ENCODE measurements at places on chromosomes 4 and X.

GRCh38 chr4:95124906-95125504 lies 367.2 kb downstream of the BMPR1B start:
- DNase-seq, result no peak

DNA sequence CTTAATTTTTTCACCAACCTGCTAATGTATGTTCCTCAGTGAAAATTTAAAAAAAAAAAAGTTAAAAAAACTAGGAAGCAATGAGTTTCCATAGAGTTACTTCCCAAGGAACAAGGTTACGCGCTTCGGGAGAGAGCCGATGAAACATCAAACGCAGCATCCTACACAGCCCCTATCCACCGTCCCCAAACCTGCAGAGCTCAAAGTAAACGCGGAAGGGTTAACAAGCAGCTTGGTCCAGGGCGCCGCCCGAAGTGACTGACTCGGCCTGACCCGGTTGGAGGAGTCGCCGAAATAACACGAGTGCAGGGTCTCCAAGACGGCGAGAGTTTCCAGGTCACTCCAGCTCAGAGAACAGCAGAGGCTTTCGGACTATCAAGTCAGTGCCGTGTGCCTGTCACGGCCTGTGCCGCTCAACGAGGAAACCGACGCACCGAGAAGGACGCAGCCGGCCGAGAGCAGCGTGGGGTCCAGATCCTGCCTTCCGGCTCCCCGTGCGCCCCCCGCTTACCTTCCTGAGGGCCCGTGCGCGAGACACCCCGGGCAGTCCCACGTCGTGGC lies 512 bp downstream of the NOP14 start:
- DNase-seq, result no peak

- no peak for DNase-seq
Observed at GRCh38 chr4:5019274-5019673, at the start of gene CYTL1. CYTL1 (minus strand) TSS chr4:5019458; CDS start chr4:5019445, 13 bp downstream.

DNA sequence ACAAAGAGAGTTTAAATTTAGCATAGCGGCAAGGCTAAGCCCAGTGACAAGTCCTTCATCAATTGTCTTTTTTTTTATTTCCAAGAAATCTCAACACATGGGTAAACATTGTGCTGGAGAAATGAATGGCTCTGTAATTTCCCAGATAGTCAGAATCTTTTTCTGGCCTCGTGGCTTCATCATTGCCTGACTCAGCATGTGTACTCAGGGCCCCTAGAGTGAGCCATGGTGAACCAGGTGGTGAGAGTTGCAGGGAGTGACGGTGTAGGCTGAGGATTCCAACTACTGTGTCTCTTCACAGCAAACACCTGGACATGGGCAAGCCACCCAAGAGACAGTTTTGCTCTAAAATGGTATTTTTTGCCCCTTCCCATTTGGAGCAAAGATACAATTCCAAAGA lies 43.1 kb upstream of the UCP1 start:
- no peak for DNase-seq

DNA sequence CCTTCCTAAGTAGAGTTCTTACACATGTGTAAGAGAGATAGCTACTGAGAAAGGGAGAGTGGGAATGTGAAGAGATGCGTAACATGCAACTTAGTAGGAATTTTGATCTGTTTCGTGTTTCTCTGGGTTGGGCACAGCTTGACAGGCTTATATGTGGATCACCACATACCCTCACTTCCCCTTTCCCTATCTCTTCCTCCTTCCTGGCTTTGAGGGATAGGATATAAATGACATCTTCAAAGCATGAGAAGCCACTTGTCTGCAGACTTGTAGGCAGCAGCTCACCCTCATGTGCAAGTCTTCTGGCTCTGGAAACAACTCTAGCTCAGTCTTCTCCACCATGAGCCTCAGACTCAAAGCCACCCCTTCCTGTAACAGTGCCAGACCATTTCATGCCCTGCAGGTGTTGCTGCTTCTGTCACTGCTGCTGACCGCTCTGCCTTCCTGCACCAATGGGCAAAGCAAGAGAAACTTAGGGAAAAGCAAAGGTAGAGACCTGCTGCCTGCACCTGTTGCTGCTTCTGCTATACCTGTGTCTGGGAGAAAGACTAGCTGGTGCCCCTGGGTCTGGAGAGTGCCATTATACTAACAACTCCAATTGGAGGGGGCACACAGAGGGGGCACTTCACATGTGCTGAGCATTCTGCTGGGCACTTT lies 5.4 kb upstream of the PF4V1 start:
- DNase-seq, result no peak

DNA sequence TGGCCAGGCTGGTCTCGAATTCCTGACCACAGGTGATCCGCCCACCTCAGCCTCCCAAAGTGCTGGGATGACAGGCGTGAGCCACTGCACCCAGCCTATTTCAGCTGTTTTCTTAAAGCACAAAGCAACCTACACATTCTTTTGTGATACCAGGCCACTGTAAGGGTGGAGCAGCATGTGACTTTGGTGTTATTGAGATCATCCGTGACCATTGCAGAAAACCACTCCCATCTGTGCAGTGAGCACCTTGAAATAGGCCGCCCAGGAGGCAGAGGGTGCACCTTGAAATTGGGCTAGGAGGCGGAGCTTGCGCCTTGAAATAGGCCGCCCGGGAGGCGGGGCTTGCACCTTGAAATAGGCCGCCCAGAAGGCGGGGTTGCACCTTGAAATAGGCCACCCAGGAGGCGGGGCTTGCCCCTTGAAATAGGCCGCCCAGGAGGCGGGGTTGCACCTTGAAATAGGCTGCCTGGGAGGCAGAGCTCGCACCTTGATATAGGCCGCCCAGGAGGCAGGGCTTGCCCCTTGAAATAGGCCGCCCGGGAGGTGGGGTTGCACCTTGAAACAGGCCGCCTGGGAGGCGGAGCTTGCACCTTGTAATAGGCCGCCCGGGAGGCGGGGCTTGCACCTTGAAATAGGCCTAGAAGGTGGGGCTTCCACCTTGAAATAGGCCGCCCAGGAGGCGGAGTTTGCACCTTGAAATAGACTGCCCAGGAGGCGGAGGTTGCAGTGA lies 9.0 kb upstream of the SLC25A6 start:
- peak; percentile 17 for DNase-seq

DNA sequence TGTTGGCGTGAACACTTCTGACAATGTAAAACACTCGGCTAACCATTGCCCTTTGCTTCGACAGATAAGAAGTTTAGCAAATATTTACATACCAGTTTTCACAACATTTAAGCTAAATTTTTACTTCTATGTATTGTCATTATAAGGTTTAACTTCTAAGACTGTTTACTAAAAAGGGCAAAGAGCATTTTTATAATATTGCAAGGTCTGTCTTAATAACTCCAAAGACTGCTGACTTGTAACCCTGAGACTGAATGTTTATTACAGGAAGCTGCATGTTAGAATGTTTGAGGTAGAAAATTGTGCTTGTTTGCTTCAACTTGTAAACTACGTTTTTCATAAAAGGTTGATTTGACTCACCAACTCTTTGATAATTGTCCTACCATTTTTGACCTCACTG lies 213.2 kb upstream of the RPS6KA3 start:
- no peak for DNase-seq

- no peak for DNase-seq
Observed at GRCh38 chrX:84362184-84362838, 139.9 kb downstream of the HDX start.

- no peak for DNase-seq
Observed at GRCh38 chr4:141977433-141977832, 341.1 kb downstream of the IL15 start.

- DNase-seq, result no peak
Observed at GRCh38 chr4:189060104-189060503, 880.6 kb upstream of the FRG1 start.

DNA sequence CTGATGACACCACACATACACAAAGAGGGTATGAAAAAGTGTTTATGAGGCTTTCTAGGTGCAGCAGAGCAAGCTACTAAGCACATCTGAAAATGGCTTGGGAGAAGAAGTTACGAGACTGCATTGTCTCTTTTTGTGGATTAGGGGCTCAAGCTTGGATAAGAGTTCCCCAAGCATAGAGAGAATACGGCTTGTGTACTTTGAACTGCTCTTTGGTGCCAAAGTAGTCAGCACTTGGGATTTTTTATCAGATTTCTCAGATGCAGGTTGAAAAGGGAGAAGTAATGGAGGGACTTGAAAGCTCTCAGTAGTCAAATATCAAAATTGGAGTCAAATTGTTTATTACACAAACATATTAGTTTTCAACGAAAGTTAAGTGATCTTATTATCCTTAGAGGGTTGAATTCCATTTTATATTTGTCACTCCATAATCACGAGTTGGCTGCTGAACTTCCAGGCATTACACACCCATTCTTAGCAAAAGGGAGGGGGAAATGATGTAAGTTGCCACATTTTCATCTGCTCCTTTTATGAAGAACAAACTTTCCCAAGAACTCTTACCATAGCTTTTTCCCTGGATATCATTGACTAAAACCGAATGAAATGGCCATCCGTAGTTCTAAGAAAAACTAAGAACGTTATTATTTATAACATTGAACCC lies 1904.9 kb downstream of the PCDH7 start:
- no peak for DNase-seq

GRCh38 chrX:153474718-153475117 lies 4.3 kb upstream of the HAUS7 start:
- DNase-seq, result peak; percentile 60

GRCh38 chr4:5033281-5033841 lies 14.1 kb upstream of the CYTL1 start:
- no peak for DNase-seq

GRCh38 chr4:25144870-25145481 lies 15.3 kb downstream of the SEPSECS start:
- no peak for DNase-seq

GRCh38 chrX:15797707-15798106 lies 7.4 kb downstream of the ZRSR2 start:
- DNase-seq, result no peak

- no peak for DNase-seq
Observed at GRCh38 chr4:119512398-119512797, 116.2 kb downstream of the PDE5A start.

DNA sequence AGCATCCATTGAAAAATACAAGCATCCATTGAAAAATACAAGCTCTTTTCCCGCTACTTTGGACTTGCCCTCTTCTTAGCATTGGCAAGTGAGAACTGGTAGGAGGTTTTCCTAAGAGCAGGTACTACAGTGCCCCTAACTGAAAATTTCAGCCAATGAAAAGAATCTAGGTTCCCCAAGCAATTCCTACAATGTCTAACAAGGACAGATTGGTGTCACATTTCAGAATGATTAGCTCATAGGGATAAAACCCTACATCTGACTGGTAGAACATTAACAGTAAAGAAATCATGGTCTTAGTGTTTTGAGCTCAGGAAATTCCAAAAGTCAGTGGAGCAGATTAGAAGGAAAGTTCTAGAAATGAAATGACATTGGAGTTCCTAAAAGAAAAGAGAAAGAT lies 68.6 kb upstream of the QRFPR start:
- no peak for DNase-seq

GRCh38 chr4:142556048-142556447 lies 290.1 kb downstream of the INPP4B start:
- DNase-seq, result no peak

- no peak for DNase-seq
Observed at GRCh38 chr4:104722467-104722866, 227.8 kb upstream of the CXXC4 start.

GRCh38 chrX:153582896-153583295 lies 16.0 kb downstream of the CCNQ start:
- DNase-seq, result peak; percentile 58

GRCh38 chr4:81221303-81222081 lies 6.5 kb upstream of the PRKG2 start:
- DNase-seq, result no peak

GRCh38 chrX:2320580-2321327 lies 180.0 kb downstream of the DHRSX start:
- DNase-seq, result no peak
